ENCODE measurements at places on chromosomes 2 and 18.

DNA sequence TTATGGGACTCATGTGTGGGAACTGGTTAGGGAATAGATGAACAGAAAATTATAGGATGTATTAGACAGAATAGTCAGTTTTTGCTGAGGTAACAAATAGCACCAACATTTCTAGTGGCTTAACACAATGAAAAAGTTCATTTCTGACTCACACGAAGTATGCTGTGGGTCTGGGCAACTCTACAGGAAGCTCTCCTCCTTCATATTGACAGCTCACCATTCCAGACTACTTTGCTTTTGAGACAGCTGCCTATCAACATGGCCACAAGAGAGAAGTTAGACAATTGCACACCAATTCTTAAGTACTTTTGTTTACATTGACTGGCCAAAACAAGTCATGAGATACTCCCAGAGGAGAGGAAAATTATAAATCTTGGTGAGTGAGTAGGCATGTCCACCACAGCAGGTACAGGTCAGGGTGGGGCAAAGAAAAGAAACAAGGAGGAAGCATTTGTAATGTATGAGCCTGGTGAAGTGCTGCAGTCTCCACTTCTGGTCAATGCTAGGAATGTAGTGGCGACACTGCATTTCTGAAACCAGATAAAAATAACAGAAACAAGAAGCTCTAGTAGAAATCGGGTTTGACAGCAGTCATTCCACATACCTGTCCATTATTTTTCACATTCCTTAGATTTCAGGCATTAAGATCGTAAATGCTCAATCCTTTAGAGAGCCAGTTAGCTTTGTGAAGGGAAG lies 141.6 kb downstream of the ICOS start:
- DNase-seq, result no peak

- peak; percentile 60 for DNase-seq
These were observed 353.9 kb downstream of the PID1 start for GRCh38 chr2:228917220-228917619.

DNA sequence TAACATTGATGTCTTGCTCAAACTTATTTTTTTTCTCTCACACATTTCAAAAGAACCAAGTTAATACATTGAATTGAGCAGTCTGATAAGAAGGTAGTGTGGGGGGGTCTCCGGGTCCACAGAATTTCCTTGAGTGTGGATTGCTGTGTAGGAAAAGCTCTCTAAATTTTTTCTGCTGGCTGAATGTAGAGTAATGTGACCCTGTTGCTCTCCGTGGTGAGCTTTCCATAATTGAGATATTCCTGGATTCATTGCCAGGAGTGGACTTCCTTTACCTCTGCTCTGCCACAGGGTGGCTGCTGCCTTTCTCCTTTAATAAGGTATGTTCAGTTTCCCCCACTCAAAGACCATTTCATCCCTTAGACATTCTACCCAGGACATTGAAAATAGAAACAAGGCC lies 50.9 kb downstream of the PKP4 start:
- no peak for DNase-seq

DNA sequence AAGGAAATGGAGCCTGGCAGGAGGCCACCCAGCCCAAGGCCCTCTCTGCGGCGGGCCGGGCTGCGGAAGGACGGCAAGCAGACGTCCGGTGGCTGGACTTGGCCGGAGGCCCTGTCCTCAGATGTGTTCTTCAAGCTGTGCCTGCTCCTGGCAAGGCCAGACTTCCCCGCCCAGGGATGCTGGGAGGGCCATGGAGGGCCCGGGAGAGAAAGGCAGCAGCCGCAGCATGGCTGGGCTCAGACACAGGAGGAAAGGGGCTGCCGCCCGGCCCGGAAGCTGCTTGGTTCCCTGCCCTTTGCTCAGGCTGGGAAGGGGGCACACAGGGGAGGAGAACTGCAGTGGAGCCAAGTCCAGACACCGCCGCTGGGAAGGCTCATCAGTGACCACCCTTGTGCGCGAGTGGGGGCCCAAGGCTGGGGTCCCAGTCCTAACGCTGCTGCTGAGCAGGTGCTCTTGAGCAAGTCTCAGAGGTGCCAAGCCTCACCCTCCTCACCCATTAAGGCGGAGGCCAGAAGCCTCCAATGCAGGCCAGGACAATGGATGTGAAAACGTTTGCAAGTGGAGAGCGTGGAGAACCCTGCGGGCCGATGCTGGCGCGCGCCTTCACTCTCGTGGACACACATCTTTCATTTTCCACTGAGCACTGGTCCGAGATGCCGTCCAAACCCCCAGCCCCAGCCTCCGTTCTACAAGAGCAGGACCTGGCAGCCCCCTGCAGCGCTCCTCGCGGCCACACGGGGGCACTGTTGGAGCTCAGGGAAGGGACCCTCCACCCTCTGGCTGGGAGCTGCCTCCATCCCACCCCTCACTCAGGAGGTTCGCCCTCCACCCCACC lies 7.9 kb downstream of the CROCC2 start:
- peak; percentile 77 for DNase-seq

DNA sequence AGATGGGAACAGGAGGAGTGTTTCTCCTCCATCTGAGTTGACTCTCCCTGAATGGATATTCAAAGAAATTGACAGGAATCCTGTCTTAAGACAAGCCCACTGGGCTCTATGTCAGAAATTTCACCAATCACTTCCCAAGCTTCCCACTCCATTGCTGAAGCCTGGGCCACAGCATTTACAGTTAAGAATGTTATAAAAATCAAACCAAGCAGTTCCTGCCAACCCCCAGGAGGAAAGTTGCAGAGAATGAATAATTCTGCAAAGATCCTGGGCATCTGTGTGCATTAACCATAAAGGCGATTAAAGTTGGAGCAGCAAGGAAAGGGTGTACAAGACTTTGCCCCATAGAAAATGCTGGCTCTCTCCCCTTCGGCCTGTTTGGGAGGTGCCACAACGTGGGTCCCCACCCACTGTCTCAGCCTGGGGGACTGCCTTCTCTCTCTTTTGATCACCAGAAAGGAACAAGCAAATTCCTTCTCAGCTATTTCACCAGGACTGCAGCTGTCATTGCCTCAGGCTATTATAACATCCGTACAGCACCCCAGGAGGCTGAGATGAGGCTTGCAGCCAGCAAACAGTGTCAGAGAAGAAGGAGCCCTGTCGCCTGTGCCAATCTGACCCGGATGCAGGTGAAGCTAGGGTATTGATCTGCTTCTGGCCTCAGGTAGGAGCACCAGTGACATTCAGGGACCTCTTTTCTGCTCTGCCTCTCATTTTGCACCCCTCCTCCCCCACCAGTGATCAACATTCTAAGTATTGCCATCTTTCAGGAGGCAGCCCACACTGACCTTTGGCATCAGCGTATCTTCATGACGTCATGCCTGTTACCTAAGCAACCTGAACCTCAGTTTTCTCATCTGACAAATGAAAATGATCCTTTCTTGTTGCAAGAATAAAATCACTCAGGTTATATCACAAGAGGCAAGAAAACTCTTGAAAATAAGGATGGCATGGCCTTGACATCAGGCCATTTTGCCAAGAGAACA lies 219.0 kb downstream of the SH3BP4 start:
- DNase-seq, result peak; percentile 87

GRCh38 chr2:103327966-103328365 lies 566.1 kb downstream of the TMEM182 start:
- no peak for DNase-seq

DNA sequence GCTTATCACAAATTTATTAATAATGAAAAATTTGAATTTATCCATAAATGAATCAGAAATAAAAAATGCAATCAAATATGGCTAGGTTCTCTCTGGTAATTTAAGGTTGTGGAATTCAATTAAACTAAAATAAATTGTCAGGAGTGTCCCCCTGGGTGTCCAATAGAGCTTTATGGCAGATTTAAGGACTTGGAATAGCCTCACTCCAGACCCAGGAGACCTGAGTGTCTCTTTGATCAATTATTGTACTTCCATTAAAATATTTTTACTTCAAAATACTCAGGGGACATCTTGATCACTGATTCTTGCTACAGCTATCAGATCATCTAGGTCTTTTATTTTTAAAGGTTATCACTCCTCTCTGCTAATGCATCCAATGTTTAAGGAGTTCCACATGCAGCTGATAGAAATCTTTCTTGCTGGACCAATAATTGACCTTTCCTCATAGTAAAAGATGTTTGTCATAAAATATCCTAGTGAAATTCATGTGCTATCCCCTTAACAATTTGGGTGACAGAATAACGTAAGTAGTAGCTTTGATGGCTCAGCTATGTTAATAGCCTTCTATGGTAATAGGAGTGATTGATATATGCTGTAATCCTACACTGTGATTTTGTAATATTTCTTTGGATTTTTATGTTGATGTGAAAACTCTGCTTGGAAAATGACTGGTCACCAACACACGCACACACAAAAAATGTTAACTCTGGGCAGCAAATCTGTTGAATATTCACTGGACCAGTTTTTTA lies 395.3 kb downstream of the NYAP2 start:
- no peak for DNase-seq

DNA sequence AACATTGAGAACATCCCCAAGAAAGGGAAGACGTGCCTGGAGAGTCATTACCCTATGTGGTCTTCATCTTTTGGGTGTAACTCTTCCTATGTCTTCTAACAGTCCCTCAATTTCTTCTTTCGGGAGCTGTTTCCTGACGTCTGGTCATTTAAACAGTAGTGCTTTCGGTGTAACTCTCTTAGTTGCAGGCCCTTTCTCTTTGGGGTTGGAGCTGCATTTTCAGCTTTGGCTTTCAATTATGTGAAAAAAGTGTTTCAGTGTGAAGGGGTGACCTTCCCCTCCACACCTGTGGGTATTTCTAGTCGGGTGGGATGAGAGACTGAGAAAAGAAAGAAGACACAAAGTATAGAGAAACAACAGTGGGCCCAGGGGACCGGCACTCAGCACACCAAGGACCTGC lies 105.9 kb downstream of the CERS6 start:
- no peak for DNase-seq

GRCh38 chr2:237066396-237066795 lies 19.3 kb upstream of the COPS8 start:
- DNase-seq, result no peak

DNA sequence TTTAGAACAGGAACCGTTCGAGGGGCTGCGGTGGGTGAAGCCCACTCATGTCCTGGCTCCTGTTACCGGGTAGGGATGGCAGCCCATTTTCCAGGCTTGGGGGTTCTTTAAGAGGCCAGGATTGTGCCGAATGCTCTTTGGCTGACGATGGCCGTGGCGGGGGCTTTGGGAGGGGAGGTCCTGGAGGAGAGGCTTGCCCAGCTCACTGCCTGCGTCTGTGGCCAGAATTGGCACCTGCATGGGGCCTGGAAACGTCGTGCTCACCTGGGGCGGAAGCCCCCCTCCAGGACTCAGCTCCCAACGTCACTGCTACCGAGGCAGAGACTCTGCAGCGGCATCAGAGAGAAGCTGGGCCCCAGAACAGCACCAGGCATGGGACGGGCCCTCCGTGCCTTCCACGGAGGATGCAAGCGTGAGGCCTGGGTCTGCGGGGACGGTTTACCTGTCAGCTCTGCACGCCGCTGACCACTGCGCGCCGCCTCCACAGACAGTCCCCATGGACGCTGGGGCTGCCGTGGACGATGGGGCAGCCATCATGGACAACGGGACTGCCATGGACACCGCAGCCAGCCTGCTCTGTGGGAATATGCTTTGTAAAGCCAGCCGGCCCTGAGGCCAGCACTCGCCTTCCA lies 82.9 kb downstream of the NFATC1 start:
- DNase-seq, result no peak

DNA sequence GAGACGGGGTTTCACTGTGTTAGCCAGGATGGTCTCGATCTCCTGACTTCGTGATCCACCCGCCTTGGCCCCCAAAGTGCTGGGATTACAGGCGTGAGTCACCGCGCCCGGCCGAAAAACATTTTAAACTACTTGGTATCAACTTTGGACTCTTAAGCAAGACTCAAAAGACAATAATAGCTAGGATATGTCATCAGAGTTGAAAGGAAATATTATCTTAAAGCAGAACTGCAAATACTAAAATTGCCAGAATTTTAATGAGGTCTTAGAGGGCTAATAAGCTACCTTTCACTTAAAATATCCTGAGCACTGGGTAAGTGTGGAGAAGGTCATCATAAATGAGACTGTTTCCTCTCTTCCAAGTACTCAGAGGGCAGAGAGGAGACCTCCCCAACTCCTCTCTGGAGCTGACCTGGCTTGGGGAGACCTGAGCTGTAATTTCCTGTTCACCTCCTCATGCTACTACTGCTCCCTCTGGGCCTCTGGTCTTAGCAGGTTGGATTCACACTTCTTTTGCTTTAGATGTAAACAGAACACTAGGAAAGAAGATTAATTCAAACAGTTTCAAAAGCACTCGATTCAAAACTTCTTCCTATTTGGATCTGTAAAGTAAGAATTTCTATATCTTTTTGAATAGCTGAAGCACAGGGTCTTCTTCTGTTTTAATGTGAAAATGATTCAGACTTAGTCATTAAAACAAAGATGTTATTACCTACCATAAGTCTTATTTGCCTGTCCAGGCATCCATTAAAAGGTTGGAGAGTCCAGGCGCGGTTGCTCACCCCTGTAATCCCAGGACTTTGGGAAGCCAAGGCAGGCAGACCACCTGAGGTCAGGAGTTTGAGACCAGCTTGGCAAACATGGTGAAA lies 16.5 kb downstream of the CNRIP1 start:
- no peak for DNase-seq

DNA sequence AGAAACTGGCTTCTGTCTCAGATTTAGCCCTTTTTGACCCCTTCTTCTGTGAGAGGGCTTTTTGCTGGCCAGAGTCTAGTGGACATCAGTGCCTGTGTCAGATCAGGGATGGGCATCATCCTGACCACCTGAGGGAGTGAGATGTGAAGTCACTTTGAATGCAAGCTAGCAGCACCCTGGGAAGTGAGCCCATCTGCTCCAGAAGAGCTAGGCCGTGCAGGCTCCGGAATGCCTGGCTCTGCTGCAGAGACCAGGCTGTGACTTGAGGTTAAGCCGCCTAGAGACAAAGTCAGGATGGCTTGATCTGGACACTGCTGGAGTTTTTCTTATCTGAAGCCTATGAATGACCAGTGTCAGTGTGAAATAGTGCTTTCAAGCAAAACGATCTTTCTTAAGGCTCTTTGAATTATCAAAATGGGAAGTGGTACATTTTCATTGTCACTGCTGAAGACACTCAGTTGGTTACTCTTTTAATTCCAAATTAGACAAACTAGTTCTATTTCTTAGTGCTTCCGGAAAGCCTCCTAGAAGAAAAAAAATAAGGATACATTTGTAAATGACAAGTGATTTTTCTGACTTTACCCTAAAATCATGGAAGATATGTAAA lies 20.8 kb downstream of the DGUOK start:
- DNase-seq, result no peak

Measured in AG20443 (cell line).